ENCODE measurements at places on chromosomes 6 and 20.

GRCh38 chr6:167120583-167120903, 2.4 kb upstream of the CCR6 start:
- no peak for DNase-seq

DNA sequence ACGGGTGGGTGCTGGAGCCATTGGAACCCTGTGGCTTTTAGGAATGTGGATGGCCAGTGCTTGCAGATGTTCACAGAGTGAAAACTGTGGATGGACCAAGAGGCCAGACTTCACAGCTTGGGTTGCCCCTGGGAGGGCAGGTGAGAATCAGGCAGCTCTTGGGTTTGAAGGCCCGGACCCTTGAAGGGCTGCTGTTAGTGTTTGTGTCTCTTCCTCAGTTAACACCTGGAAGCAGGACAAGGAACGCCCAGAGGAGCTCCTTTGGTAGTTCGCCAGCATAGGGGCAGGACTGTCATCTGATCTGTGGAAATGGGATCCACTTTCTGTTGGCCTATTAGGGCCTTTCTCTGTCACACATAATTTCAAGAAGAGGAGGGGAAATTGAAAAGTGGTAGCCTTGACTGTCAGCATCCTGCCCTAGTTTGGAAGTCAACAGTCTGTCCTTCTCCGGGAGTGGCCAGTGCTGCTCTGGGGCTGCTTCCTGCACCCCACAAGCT, 43.6 kb downstream of the RIOK1 start:
- no peak for DNase-seq

DNA sequence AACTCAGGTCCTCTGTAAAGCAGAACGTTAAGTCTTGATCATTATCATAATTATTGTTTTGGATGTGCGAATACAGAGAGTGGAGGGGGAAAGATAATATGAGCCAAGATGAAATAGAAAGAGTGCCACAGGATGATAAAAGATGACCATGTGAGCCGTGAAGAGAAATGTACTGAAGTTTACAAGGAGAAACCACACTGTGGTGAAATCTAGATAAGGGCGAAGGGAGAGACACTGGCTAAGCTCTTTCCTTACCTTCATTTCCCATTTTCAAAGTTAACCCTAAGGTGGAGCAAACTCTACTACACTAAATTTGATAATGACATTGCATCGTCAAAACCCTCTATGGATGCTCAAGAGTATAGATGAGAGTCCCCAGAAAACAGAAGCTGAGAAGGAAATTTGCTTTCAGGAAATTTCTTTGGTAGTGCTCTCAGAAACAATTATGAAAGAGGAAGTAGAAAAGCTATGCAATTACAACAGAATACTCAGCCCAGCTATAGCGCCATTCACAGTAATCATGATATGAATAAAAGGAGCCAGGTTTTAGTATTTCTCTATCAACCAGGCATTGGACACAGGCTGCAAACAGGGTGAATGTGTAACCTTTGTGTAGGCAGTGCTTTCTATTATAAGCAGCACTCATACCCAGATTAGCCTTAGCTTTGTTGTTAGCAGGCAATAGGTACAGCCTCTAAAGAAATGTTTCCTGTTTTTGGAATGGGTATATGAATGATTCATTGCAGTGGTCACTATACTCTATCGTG, 1080.7 kb downstream of the GRIK2 start:
- no peak for DNase-seq

DNA sequence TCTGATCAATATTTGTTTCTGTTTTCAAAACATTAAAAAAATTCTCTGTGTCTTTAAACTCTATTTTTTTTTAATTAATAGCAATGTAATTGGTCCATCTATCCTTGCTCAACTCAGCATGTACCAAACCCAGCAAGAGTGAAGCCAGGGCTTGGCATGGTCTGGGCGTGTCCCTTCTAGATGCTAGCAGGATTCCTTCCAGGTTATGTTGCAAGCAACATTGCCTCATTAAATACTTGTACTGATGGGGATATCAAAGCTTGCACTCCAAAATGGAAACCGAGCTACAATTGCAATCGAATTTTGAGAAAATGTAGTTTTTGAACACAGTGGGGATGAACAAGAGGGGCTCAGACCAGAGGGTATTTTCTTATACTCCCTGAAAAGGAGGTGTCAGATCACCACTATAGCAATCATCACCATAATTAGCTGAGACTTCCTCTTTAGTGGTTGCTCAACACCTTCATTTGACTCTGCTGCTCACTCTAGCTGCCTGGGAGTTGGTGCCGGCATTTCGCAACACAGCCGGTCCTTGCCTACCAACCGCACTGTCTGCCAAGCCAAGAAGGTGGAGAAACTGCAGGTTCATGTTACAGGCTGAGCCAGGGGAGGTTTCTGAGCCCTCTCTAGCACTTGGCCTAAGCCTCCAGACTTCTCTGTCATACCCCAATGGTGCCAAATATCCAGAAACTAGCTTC, 67.8 kb upstream of the RALGAPA2 start:
- no peak for DNase-seq

- DNase-seq = peak; percentile 58
Observed at GRCh38 chr20:8095648-8096572, 36.2 kb upstream of the PLCB1 start.

- no peak for DNase-seq
Observed at GRCh38 chr20:10747019-10747418, 73.2 kb upstream of the JAG1 start.

GRCh38 chr6:130105996-130106704, 87.8 kb downstream of the L3MBTL3 start:
- DNase-seq = no peak

DNA sequence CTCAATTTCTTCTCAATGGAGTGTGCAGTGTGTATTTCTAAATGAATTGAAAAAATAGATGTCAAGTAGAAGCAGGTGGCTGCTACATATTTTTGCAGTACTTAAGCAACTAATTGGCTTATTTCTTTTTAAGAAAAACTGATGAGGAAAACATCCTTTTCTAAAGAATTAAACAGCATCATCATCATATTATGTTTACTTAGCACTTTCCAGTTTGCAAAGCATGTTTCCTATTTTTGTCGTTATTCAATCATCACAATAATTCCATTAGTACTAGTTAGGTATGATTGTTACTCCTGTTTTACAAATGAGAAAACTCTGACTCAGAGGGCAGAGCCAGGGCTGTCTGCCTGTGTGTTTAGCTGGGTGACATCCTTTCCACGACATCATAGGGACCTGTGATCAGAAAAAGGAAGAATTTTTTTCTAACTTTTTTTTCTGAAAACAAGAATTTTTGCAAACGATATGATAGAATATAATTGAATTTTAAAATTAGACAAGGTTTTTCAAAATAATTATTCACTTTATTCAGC, 22.7 kb upstream of the BMP6 start:
- no peak for DNase-seq

GRCh38 chr6:161355696-161356095, 81.8 kb upstream of the AGPAT4 start:
- DNase-seq = no peak

DNA sequence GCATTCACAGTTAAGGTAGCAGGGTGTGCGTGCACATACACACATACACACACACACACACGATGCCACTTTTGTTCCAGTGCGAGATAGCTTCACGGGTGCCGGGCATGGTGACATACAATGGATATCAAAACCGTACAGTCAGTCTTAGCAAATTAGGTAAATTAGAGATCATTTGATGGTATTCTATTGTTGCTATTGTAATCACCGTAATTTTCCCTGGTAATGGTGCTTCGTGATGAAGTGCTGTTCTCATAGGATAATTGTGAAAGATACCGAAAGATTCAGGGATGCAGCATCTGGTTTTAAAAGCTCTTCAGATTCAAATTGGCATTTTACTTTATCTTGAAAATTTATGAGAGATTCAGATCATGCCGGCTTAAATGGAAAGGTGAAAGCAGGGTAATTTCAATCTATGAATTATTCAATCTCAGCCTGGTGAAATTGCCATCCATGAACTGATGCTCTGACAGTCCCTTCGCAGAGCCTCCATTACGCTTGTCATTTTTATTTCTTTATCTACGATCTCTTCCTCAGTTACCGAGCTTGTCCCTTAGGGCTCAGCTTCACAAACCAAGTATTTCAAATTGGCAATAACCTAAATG, 71.3 kb upstream of the SOX4 start:
- no peak for DNase-seq

- DNase-seq = peak; percentile 88
Observed at GRCh38 chr6:26571592-26572296, 25.0 kb upstream of the ABT1 start.

DNA sequence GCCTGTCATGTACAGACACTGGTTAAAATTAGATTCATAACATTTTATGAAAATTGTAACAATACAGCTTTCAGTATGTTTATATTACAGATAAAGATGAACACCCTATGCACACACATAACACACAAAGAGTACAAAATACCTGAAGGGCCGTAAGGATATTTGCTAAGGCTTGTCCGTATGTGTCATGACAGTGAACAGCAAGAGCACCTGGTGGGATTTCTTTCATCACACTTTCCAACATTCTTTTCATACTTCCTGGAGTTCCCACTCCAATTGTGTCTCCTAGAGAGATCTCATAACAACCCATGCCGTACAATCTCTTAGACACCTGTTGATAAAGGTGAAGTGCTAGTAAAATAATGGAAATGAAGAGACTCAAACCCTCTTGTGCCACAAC, 83.7 kb downstream of the HMGCLL1 start:
- DNase-seq = no peak

DNA sequence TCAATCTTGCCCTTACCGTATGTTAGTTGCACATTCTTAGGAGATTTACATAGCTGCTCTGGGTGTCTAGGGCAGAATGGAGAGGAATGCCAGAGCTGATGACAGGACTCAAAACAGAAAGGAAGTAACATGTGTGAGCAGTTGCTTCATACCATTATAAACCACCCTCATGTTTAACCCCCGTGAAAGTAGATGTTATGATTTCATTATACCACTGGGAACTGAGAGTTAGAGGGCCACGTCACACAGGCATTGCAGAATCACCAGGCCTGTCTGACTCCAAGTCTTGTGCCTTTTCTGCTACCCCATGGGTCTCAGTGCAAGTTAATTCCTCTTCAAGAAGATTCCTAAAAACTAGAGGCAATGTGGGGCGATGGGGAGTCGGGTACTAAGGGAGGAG, 23.5 kb upstream of the SIM1 start:
- DNase-seq = no peak

DNA sequence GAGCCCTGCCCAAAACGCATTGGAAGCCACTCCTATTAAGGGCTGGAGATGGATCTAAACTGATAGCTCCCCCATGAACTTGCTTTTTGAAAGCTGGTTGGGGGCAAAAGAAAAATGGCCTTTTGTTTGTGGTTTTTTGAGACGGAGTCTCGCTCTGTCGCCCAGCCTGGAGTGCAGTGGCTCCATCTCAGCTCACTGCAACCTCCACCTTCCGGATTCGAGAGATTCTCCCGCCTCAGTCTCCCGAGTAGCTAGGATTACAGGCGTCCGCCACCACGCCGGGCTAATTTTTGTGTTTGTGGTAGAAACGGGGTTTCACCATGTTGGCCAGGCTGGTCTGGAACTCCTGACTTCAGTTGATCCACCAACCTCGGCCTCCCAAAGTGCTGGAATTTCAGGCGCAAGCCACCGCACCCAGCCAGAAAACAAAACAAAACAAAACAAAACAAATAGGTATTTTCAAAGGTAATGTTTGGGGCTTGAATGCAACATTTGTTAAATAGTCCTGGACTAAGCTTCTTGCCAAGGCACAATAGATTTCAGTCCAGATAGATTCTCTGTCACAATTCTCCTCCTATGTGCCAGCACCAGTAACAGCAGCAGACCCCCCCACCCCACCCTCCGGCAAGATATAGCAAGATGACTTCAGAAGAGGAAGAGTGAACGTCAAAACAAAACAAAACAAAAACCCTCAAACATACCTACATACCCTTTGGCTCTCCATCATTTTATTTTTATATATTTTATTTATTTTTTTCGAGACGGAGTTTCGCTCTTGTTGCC, 26.5 kb upstream of the ABT1 start:
- no peak for DNase-seq

- no peak for DNase-seq
Observed at GRCh38 chr6:154360476-154360875, 3.9 kb upstream of the IPCEF1 start.

- DNase-seq = no peak
Observed at GRCh38 chr20:24720957-24721356, 228.1 kb upstream of the CST7 start.

DNA sequence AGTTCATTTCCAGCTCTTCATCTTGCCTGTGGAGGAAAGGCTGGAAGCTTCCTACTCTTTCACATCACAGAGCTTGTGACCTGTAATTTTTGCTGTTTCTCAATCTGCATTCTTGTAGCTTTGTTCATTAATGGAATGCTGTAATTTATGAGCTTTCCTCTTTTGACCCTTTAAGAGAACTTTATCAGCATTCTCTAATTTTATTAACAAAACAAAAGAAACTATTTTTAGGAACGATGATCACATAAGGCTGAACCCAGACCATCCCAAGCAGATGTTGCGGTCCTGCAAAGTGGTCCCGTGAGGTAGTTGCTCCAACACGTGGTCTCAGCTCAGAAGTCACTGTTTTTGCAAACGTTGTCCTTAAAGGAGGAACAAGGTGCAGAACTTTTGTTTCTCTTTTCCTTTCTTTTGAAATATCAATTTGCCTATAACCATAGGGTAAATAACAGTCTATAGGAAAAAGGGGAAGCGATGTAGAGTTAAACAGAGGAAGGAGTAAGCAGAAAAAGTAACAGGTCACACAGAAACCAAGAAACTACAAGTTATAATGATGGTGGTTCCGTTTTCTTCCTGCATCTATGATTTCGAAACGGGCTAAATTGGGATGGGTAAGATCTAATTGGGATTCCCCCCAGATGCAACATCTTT, 121.3 kb upstream of the PHACTR1 start:
- DNase-seq = no peak

DNA sequence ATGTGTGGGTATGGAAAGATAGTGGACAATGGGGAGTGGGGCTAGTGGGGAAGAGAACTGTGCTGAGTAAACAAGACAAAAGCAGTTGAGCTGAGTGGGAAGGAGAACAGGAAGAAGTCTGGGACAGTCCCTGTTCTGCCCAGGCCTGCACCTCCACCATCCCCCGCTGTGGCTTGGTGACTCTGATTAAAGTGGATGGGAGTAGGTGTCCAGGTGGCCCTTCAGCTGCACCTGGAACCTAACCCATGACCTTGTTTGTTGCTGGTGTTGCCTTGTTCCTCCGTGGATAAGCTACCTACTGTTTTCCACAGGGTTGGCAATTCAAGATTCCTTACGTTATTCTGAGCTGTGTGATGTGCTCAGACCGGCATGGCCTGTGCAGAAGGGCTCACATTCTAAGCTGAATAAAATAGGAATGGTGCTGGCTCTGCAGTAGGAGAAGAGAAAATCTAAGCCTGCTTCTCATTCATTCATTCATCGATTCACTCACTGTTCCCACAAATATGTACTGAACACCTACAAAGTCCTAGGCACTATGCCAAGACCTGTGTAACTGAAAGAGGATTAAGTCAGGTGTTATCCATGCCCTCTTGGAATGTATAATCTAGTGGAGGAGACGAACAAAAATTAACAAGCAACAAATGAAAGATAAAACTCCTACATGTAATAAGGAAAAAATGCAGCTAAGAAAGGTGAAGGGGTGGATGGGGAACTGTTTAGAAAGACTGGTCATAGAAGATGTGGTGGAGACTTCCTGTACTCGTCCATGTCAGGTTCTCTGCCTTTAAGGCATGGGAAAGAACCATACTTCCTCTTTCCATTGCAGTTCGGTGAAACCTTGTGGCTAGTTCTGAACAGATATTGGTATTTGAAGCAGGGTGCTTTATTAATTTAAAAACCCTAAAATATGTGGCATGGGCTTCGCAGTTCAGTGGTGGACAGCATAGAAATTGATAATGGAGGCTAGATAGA, 10.1 kb upstream of the CALHM6 start:
- no peak for DNase-seq

GRCh38 chr20:32555584-32555983, 29.5 kb downstream of the NOL4L start:
- no peak for DNase-seq

GRCh38 chr20:32839227-32839981, 19.3 kb upstream of the EFCAB8 start:
- no peak for DNase-seq

All from dermis microvascular lymphatic vessel endothelial cell (primary cell).